ENCODE measurements at places on chromosomes 3 and 15.
A peak's percentile ranks its signal among the peaks of the same experiment; 100 is the strongest.

DNA sequence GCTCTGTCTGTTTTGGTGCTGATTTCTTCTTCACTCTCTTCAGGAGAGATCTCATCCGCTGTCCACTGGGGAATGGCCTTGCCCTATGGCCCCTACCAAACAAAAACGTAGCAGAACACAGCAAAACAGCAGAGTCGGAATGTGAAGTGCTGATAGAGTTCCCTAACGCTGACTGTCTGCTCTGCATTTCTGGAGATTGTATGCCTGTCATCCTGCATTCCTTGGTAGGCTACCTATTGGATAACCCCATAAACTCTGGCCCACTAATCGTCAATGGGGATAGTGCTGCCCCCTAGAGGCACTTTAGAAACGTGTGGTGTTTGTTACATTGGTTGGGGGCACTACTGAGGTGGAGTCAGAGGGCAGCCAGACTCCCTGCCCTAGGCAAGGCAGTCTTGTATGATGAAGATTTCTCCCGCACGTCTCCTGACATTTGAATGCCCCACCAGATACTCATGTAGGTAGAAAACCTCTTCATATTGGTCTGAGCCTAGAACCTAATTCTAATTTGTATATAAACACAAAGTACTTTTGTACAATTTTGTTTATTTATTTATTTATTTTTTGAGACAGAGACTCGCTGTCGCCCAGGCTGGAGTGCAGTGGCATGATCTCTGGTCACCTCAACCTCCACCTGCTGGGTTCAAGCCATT, 15.6 kb upstream of the MAGEF1 start:
- peak; percentile 45 for DNase-seq

- DNase-seq: no peak
These were observed 72.0 kb upstream of the KLF13 start for GRCh38 chr15:31254431-31255175.

DNA sequence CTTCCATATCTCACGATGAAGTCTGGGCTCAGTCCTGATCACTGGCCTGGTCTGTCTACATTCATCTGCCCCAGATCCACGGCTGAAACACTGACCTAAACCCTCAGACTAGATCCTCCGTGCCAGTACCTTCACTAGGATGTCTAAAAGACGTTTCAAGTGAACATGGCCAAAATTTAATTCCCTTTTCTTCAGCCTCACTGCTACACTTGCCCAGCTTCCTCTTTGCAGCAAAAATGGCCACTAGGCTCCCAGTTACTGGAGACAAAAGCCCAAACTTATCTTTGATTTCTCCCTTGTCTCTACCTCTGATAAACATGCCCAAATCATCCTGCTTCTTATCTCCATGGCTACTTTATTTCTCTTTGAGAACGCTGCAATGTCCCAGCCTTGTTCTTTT, 1.7 kb downstream of the RASSF1 start:
- no peak for DNase-seq

GRCh38 chr3:33187368-33187634, 31.3 kb downstream of the SUSD5 start:
- no peak for DNase-seq

GRCh38 chr3:65811086-65811761, 227.5 kb downstream of the MAGI1 start:
- DNase-seq: peak; percentile 39

DNA sequence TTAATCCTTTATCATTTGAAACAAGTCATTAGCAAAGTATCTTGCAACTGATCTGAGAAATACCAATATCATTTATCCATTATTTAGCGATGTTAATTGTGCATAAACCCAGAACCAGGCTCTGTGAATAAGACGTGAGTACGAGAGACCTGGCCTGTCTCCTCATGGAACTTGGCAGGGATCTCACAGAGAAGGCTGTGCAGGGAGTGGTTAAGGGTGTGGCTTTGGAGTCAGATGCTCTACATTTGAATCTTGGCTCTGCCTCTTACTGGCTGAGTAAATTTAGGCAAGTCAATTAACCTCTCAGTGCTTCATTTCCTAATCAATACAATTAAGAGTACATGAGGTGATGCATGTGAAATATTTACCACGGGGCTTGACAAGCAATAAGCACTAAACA, 39.9 kb upstream of the TBL1XR1 start:
- no peak for DNase-seq

- no peak for DNase-seq
These were observed 88.1 kb downstream of the ZIC1 start for GRCh38 chr3:147497286-147497685.

DNA sequence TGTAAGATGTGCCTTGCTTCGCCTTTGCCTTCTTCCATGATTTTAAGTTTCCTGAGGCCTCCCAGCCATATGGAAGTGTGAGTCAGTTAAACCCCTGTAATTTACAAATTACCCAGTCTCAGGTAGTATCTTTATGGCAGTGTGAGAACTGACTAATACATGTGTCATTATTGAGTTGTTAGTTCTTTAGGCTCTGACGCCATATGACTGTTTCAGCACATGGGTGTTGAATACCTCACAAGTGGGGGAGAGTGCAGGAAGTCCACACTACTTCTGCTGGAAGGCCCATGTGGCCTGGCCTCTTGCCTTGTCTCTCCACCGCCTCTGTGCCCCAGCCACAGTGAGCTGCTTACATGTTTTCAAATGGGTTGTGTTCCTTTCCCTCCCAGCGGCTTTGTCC, 28.5 kb downstream of the MFSD1 start:
- DNase-seq: no peak

GRCh38 chr3:186359078-186359477, 3.0 kb downstream of the DGKG start:
- no peak for DNase-seq

GRCh38 chr3:159818399-159818798, 170.2 kb upstream of the IL12A start:
- DNase-seq: no peak

DNA sequence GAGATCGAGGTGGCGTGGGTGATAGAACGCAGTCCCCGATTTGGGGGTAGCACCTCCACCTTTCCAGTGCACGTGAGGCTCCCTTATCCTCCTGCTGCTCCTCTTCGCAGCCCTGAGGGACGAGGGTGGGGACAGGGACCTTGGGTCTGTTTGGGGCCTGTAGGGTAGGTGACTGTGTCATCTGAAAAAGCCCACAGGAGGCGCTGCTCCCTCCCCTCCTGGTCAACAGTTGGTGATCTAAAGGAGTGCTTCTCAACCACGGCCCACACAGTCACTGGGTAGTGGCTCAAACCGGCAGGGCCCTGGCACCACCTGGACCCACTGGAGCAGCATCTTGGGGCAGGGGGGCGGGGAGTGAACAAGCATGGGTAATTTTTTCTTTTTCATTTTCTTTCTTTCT, 7.1 kb downstream of the LRRK1 start:
- DNase-seq: no peak

DNA sequence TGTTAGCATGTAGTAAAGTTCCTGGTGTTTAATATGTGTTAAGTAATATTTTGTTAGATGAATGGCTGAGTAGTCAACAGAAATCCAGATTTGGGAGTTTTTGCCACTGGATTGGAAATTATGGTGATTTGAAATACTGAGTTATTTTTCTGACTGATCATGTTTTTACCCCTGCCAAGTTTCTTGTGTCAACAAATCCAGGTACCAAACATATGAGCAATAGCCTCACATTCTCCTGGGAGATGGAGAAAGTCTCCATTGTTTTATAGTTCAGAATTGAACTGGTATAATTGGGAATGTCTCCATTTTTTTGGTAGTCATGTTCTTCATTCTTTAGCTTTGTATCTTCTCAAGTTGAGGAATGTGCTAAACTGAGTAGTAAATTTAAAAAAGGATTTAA, 767.2 kb upstream of the LMCD1 start:
- no peak for DNase-seq

DNA sequence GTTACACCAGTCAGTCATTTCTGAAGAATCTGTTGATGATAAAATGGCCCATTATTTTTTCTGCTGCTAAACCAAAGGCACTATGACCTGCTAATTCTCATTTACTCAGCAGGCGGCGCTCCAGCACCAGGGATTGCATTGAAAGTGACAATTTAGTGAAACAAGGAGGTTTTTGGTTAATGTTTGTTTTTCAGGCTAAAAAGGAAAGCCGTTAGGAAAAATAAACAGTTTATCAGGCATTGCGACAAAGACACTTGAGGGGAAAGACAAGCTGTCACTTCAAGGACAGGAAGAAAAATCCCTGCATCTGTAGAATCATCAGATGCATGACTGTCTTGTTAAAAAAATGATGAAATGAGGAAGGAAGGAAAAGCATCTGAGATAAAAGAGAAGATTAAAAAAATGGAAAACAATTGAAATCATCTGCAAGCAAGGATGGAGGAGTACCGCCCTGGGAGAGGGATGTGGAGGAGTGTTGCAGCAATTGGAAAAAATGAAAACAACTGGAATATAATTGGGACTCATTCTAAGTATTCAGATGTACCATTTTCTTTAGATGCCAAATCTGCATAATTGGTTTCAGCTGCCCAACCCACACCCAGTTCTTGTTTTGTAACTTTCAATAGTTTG, 54.0 kb downstream of the NR1D2 start:
- DNase-seq: peak; percentile 75

DNA sequence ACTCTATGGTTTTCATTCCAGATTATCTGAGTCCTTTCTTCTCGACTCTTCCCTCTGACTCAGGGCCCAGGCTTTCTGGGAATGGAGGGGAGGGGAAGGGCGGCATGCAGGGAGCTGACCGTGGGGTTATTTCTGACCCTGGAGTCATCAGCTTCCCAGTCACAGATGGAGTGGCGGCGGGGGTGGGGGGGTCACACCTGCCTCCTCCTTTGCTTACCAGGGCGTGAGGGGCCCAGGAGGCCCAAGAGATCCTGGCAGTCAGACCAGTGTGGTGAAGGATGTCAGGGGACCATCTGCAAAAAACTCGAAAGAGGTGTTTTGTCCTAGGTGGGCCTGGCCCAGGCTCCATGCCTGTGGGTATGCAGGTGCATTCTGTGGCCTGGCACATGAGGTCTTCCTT, 996 bp upstream of the XIRP1 start:
- DNase-seq: no peak

GRCh38 chr15:41809121-41809520, 18.8 kb upstream of the JMJD7 start:
- no peak for DNase-seq

DNA sequence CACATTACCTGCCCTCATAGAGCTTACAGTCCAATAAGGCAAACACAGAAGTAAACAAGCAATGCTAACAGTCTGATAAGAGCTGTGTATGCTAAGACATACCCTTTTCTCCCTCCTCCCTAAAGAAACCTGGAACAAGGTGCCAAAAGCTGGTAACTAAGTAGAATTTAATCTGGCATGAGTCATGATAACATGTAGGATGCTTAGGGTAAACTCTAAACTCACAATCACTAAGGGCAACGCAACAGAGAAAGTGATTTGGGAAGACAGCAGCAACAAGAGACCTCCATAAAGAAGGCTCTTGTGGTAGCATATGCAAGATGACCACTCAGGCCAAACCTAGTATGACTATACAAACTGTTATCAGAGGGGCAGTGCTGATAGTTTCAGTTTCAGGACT, 55.5 kb downstream of the MYO1E start:
- DNase-seq: no peak

Measured in putamen (tissue), 1 donor.